ENCODE measurements at places on chromosomes 12 and 14.

- no peak for DNase-seq
Measured at GRCh38 chr12:52149182-52149641, 42.6 kb downstream of the KRT80 start.

DNA sequence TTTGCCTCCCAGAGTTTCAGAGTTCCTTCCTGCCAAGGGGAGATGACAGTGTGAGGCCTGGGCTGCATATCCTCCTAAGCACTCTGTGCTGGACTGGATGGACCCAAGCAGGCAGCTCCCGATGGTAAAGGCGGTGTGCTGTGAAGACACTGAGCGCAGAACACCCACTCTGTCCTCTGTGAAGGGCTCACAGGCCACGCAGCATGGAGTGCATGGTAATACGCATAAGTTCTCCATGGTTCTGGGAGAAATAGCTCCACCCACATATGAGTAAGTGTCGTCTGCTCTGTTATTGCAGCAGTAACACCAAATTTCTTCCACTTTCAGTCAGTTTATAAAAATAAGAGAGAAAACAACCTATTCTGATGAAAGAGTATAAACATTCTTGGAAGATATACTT, 55.8 kb downstream of the TMEM30B start:
- no peak for DNase-seq

DNA sequence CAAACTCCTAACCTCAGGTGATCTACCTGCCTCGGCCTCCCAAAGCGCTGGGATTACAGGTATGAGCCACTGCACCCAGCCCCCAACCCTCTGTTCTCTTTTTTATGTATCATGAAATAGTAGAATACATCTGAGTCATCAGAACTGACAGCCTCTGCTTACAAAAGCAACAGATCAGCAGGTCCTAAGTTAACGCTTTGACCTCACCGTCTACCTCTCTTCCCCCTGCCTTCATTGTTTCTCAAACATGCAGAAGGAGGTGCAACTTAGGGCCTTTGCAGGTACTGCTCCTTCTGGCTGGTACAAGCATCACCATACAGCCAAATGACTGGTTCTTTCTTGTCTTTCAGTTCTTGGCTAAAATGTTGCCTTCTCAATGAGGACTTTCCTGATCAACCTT, 249.2 kb downstream of the PAWR start:
- no peak for DNase-seq

DNA sequence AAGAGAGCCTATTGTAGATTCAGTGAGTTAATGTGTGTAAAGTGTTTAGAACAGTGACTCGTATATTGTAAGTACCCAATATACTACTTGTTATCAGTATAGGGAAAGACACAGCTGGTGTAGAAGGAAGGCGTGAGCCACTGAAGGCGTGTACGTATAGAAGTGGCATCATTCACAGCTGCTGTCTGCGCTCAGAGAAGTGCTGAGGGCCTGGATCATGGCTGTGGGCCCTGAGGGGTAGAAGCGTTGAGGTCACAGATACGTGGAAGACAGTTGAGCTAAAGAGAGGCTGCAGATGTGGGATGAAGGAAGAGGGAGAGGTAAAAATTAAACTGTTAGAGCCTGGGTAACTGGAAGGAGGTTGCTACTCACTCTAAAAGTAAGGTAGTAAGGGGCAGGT, 5.9 kb downstream of the C12orf75 start:
- DNase-seq: no peak

DNA sequence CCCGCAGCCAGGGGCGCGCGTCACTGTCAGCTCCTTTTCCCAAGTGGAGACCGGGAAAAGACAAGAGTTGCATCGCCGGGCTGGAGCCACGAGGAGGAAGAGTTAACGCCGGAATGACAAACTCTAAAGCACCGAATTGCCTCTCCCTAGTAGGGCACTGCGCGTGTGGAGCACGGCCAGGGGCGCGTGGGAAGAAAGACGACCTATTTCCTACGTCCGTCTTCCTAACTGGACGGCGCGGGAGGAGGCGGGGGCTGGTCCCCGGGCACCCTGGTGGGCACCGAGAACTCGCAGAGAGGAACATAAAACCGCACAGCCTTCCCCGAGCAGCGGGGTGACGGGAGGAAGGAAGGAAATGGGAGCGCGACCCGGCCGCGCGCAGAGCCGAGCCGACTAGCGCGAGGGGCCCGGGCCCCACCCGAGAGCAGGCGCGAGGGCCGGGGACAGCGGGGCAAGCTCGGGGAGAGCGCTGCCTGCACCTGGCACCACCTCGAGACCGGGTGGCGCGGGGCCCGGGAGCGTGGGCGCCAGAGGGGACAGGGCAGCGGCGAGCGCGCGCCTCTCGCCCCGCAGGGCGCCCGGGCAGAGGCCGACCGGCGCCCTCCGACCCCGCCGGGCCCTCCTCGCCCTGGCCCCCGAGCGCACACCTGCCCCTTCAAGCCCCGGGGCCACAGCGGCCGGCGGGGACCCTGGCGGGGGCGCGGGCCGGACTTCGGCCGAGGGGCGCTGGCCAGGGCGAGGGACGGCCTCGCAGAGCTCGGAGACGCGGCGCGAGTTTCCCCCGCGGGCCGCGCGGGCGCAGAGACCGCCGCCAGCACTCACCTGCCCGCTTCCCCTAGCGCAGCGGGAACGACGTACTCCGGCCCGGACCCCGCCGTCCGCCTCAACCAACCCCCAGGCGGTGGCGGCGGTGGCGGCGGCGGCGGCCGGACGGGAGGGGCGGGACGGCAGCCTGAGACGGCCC, at the start of gene SETD3:
Gene SETD3, minus strand, starts transcription at position 954 of the 964 bp plus-strand sequence. CDS start 15,054 bp downstream, outside the sequence.
- DNase-seq: peak; percentile 65

DNA sequence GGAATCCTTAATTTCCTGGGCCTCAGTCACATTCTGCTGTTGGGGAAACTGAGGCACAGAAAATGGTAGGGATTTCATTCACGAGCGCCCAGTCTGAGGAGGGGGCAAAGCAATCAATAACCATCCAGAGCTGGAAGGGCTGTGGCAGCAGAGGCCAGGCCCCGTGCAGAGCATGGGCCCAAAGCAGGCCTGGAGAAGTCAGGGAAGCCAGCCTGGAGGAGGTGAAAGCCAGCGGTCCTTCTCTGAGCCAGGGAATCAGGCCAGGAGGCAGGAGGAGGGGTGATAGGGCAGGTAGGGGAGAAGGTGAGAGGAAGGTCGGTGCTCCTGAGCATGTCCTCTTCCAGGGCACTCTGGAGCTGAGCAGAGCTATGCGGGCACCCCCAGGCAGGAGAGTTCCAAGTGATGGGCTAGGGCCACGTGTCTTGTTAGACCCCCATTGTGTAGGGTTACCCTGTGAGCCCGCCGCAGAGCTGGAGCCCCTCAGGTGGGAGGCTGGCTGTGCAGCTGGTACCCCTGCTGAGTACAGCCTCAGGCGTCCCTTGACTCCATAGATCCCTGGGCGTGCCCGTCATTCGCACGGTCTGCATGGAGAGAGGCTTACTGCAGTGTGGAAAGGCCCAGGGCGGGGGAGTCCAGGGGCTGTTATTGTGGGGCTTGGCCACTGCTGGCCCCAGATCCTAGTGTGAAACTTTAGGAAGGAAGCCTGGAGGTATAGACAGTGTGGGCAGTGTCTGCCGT, 4.8 kb downstream of the TNFAIP2 start:
- DNase-seq: no peak

- DNase-seq: no peak
Measured at GRCh38 chr12:123992118-123992825, 19.3 kb downstream of the ZNF664 start.

DNA sequence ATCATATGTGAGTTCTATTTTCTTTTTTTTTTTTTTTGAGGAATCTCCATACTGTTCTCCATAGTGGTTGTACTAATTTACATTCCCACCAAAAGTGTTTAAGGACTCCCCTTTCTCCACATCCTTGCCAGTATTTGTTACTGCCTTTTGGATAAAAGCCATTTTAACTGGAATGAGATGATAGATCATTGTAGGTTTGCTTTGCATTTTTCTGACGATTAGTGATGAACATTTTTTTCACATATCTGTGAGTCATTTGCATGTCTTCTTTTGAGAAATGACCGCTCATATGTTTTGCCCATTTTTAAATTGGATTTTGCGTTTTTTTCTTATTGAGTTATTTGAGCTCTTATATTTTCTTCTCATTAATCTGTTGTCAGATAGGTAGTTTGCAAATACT, 394.8 kb downstream of the LRFN5 start:
- DNase-seq: no peak

GRCh38 chr12:89846473-89847055, 137.9 kb upstream of the ATP2B1 start:
- no peak for DNase-seq

DNA sequence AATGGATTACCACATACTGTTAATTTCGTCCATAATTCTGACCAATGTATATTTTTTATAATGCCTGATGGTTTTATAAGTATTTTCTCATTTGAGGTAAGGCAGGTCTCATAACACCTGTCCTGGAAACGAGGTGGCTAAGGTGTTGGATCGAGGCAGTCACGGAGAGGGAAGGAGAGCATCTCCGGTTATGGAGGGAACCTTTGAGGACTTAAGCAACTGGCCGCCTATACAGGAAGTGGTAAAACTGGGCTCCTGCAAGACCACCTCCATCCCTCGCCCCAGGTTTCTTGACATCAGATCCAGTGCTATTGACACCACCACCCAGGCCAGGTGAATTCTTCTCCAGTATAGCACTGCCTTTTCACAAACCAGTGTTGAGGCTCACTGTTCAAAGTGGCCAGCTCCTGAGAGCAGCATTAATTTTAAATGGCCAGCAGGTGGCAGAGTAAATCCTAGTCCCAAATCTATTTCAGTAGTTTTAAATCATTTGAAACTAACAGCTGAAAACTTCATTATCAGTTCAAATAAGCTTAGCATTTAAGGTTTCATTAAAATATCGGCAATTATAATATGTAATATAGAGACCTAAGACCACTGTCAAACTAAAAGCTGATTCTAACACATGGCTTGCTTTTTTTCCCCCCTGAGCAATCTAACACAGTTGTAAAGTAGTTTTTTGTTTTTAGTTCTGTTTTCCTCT, 100.8 kb downstream of the PPM1A start:
- DNase-seq: peak; percentile 31

DNA sequence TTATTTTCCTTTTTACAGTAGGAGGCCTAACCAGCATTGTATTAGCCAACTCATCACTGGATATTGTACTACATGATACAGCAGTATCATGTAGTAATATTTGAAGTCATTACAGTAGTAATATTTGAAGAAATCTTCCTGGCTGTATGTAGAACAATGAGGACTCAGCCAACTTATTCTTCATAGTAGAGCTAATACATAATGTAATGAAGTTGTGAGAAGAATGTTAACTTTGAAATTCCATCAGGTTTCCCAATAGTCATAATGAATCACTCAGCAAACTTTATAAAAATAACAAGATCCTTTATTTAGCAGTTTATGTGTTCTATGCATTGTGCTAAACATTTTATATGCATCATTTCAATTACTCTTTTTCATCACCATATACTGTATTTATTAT, 61.8 kb downstream of the LRRK2 start:
- no peak for DNase-seq

DNA sequence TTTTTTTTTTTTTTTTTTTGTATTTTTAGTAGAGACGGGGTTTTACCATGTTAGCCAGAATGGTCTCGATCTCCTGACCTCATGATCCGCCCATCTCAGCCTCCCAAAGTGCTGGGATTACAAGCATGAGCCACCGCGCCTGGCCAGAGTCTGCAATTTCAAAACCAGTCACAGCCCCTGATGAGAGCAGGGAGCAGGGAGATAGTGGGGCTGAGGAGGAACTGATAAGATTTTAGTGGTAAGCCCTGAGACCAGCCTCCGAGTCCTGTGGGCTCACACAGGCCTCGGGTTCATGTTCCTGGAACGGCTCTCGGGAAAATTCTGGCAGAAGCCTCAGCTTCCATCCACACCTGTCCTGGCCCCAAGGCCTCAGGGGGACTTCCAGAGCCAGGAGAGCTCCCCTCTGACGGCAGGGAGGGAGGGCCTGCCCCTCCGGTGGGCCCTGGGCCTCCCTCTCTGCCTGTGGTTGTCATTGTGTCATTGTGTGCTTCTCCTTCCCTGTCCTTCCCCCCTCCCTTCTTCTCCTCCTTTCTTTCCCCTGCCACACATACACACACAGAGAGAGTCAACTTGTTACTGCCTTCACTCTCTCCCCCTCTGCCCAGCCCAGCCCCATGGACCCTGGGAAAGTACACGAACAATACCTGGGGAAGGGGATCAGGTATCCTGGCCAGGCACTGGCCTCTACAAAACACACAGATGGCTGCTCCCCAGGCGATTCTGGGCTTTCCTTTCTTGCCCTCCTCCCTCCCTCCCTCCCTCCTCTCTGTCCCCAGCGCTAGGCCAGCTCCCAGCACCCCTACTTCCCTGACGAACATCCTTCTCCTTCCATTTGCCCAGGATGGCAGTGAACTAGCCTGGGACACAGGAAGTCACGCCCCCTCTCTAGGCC, 294.1 kb downstream of the DPF3 start:
- DNase-seq: no peak

DNA sequence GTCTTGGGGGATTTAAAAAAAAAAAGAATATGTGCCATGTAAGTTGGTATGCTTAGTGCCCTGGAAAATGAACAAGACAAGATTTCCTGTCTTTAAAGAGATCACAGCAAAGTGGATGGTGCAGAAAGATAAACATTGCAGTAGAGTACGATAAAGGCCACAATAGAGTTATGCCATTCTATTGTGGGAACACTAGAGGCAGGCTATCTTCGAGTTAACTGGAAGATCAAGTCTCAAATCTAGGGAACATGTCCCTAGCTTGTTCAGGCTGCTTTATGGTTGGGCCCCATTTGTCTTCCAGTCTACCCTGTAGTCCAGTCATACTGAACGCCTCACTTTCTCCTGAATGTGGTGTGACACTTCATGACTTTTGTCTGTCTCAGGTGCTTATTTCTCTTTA, 18.7 kb upstream of the CCT2 start:
- DNase-seq: no peak

- no peak for DNase-seq
Measured at GRCh38 chr14:28758885-28759652, 7.5 kb upstream of the FOXG1 start.

GRCh38 chr12:49877066-49877465, 26.6 kb downstream of the FAIM2 start:
- DNase-seq: no peak

DNA sequence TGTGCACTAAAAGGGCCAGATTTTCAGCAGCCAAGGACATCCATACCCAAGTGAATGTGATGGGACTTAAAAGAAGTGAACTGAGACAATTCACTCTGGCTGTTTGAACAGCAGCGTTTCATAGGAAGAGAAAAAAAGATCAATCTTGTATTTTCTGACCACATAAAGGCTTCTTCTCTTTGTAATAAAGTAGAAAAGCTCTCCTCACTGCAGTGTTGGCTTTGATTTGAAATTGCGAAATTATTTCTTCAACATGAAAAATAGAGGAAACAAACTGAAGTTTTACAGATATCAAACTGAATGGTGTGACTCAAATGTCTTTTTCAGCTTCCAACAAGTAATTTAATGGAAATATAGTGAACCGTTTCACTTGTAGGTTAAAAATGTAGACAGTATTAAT, 11.3 kb upstream of the KCNMB4 start:
- no peak for DNase-seq

GRCh38 chr14:92539875-92540274, 26.3 kb downstream of the RIN3 start:
- DNase-seq: peak; percentile 37
